ENCODE measurements at places on chromosomes 16 and 17.

GRCh38 chr17:44773140-44773539, 14.4 kb downstream of the ADAM11 start:
- DNase-seq, result no peak

DNA sequence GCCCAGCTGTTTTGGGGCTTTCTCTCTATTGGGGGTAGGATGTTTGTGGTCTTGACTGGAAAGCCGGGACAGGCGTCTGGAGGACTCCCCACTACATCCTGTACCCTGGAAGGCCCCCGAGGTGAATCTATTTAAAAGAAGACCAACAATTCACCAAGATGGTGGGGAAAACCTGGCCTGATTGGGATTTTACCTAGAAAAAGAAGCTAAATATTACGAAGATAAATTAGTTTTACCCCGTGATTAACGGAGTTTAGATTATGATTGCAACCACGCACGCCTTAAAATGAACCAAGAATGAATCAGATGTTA, 779 bp upstream of the CCDC102A start:
- no peak for DNase-seq

GRCh38 chr17:73855720-73856333, 211.6 kb upstream of the SDK2 start:
- no peak for DNase-seq

GRCh38 chr16:83692224-83692623, 115.6 kb upstream of the HSBP1 start:
- no peak for DNase-seq

- no peak for DNase-seq
Observed at GRCh38 chr17:79557276-79558090, 53.4 kb downstream of the RBFOX3 start.

DNA sequence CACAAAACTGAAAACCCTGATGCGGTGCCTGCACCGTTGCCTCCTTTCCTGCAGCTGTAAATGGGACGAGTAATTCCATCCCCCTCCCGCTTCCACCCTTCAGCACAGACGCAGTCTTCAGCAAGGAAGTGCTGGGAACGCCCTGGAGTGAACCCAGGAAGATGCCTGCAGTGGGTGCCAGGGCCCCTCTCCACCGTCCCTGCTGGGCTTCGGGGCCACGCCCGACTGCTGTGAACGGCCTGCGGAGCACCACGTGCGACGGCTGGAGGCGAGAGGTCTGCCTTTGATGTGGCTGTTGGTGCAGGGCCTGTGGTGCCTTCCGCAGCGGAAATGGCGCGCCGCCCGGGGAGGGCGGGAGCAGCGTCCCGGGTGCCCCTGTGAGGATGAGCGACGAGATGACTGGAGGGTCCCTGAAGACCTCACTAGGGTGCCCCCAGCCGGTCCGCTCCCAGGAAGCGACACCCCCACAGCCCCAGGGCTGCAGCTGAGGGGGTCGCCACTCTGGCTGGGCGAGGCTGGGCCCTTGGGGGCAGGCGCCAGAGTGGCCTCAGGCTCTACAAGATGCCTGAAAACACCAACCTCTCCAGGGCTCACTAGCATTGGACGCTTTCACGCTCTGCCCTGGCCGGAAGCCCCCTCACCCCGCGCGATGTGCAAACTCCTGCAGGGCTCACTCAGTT, 749 bp upstream of the MC1R start:
- peak; percentile 75 for DNase-seq

DNA sequence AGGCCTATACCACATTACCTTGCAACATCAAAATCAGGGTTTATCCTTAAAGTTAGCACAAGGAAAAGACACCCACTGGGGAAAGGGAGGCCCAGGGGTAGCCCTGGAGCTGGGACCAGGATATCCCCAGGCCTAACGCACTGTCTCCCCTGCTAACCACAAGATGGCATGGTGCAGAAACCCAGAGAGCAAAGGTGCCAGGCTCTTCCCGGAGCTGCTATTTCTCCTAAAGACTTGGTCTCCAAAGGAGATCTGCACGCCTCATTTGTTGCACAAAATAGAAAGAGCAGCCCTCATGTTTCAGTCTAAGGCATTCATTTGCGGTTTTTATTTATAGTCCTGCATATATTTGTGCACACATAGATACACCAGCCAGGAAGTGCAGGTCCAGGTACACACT, 408.6 kb downstream of the SOX9 start:
- DNase-seq, result no peak

GRCh38 chr17:47712330-47713023, 18.5 kb downstream of the TBKBP1 start:
- no peak for DNase-seq

- DNase-seq, result no peak
Observed at GRCh38 chr17:41844971-41845370, 7.3 kb downstream of the KLHL10 start.

GRCh38 chr17:78395155-78395554, 16.7 kb downstream of the PGS1 start:
- no peak for DNase-seq

GRCh38 chr16:54240271-54241129, 46.1 kb downstream of the IRX3 start:
- DNase-seq, result no peak

DNA sequence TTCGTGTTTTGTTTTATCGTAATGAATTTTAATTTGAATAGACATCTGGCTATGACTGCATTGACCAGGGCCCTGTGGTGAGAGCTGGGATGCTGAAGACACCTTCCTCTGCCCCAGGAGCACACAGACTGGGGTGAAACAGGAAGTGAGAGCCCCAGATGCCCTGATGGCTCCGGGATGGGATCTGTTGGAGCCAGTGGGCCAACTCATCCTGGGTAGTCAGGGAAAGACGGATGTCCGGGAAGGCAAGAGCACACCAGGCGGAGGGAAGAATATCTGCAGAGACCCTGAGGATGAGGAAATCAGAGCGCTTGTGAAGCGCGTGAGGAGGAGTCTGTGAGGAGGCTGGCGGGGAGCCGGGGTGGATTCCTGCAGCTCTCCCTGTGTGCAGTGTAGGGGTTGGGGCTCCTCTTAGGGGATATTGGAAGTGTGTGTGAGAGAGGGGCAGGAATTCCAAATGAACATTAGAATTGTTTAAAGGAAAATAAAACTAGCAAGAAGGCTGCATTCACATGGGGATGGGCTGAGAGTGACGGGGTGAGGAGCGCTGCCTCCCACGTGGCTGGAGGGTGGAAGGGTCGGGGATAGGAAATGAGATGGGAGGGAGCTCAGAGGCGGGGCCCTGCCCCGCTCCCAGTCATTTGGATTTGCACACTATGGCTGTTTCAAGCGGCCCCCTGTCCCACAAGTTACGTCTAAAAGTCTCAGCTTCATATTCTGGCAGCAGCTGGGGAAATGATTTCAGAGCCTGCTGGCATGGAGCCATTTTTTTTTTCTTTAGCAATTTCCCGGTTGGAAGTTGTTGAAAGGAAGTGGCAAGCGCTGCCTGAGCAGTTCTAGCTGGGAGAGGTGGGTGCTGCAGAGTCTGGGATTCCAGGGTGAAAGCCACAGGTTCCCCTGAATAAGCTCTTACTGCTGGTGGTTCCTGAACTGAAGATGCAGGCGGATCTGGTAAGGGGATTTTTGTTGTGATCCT, 71.2 kb upstream of the LGALS9 start:
- DNase-seq, result no peak

GRCh38 chr16:49580751-49581303, 207.2 kb downstream of the C16orf78 start:
- DNase-seq, result no peak

- no peak for DNase-seq
Observed at GRCh38 chr17:81831957-81832607, 1.0 kb downstream of the MCRIP1 start.

DNA sequence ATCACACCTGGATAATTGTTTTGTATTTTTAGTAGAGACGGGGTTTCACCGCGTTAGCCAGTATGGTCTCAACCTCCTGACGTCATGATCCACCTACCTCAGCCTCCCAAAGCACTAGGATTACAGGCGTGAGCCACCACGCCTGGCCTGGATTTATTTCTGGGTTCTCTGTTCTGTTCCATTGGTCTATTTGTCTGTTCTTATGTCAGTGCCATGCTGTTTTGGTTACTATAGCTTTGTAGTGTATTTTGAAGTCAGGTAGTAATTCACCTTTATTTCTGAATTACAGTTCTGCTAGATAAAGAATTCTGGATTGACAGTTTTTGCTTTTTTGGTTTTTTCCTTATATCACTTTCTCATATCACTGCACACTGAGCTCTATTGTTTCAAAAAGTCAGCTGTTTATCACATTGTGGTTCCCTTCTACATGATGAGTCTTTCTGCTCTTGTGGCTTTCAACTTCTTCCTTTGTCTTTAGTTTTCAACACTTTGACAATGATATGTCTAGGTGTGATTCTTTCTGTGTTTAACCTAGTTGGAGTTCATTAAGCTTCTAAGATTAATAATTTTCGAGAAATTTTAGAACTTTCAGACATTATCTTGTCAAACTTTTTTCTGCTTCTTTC, 98.2 kb downstream of the CA4 start:
- no peak for DNase-seq

GRCh38 chr17:73030995-73031394, 61.5 kb downstream of the SLC39A11 start:
- no peak for DNase-seq

DNA sequence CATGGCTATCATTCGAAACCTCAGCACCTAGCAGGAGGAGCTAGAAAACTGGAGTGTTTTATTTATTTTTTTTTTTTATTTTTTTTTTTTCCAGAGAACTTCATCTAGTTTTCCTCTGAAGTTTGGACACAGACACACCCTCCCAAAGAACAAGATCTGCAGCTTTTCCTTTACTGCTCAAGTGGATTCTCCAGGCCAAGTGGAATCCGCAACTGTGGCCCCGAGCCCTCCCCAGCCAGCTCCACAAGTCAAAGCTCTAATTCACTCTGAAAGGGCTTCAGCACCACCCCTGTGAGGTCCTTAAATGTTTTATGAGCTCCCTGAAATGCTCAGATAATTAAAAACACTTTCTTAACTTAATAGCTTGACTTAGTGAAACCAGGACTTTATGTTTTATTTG, 332.1 kb upstream of the DYNLRB2 start:
- no peak for DNase-seq

DNA sequence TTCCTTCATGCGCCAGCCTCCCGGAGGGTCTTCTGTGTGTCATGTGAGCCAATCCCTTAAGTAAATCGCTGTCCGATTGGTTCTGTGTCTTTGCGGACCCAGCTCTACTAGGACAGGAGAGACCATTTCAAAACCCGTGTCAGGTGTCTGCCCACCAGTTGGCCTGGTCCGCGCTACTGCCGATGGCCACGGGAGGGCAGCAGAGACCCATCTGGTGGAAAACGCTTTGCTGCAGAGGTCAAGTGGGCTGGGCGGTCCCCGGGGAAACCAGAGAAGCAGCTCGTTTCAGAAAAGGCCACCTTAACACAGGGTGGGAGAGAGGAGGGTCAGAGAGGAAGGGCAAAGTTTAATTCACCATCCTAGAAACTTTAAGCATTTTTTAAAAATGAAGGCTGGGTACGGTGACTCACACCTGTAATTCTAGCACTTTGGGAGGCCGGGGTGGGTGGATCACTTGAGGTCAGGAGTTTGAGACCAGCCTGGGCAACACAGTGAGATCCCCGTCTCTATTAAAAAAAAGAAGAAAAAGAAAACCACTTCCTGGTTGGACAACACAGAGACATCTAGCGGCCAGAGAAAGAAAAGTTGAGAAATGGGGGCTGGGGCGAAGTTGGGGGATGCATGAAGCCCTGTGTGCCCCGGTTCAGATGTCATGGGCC, 2.8 kb upstream of the CIBAR2 start:
- DNase-seq, result peak; percentile 48

DNA sequence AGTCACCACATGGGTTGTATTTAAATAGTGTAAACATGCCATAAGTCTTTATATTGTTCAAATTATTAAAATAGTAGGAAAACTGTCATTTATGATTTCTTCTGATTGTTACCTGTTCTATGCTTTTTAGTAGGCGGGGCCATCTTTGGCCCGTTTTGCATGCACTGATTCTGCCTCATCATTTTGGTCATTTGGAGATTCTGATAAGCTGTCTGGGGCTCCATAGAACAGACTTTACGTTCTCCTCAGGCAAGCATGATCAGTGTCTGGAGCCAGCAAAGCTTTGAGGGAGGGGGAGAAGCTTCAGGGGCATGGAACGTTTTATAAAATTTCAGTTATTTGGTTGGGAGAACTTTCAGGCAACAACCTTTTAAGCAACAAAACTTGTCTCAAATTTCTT, 8.8 kb downstream of the NDEL1 start:
- DNase-seq, result no peak

GRCh38 chr17:2295575-2295974, 8.0 kb downstream of the SMG6 start:
- DNase-seq, result no peak
